Activated T-cell treated with anti-CD3 and anti-CD28 coated beads for 48 hours (primary cell): ENCODE measurements at places on chromosomes 12 and 14.

DNA sequence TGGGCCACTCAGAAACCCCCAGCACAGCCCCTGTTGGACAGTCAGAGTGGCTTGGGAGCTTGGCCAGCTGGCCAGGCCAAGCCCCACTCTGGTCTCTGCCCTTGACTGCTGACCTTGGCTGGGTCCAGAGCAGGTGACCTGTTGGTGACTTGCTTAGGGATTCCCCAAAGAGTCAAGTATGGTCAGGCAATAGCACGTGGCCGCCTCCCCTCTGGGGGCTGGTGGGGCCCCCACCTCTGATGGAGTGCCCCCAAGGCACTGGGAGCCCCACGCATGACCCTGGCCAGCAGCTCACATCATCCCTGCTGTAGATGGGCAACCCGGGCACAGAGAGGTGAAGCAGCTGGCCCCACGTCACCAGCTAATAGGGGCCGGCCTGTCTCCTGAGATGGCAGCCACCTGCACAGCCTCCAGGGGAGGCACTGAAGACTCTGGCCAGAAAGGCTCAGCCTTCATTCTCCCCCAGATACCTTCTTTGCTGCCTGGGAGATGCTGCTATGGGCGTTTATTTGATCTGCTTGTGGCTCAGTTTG is 1.8 kb downstream of the CCDC197 start:
- DNase-seq: no peak

DNA sequence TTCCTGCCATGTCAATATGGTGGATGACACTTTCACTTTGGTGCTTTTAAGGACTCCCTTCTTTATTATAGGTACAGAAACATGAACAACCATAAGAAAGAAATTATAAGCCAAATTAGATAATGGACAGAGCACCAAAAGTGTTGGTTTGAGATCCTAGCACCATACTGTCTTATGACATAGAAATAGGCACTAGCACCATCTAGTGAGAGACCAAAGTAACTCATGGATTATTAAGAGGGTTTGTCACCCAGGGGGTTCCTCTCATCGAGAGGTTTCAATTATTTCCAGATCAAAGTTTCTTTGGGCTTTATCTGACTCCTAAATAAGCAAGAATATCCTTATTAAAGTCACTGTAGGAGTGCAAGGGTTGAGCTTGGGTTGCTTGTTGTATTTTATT is 153.0 kb upstream of the DIO2 start:
- DNase-seq: no peak

GRCh38 chr14:25836636-25837035 is 761.2 kb downstream of the NOVA1 start:
- DNase-seq: no peak

GRCh38 chr14:35827678-35828472 is 1.7 kb downstream of the BRMS1L start:
- DNase-seq: no peak

DNA sequence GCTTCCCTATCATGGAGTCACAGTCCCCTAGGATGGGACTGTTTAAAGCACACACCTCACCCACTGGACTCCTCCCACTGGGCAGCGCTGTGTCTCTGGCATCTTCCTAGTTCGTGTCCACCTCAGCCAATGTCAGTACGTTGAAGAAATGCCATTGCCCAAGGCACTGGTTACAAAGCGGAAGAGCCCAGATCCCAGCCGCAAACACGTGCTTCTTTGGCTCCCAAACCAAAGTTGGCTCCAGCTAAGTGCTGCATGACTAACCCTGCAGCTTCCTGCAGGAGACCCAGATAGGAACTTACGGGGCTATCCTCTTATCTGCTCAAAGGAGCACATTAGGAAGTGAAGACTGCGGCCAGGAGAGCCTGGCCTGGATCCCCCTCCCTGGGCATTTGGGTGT is 9.3 kb downstream of the SYNE3 start:
- DNase-seq: no peak

DNA sequence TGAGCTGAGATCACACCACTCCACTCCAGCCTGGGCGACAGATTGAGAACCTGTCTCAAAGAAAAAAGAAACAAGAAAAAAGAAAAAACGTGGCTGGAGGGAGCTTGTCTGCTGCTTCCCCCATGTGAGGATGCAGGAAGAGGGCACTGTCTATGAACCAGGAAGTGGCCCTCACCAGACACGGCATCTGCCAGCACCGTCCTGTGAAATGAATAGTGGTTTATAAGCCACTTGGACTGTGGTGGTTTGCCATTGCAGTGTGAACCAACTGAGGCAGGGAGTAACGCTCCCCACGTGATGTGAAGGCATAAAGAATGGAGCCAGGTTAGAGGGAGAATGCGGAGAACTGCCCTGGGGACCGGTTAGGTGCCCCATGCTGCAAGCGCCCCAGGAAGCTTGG is 4.5 kb upstream of the BRF1 start:
- no peak for DNase-seq

- no peak for DNase-seq
Observed at GRCh38 chr14:81632157-81632556, 98.5 kb upstream of the SEL1L start.

- DNase-seq: no peak
Observed at GRCh38 chr14:72600551-72601330, 293.2 kb downstream of the DPF3 start.

DNA sequence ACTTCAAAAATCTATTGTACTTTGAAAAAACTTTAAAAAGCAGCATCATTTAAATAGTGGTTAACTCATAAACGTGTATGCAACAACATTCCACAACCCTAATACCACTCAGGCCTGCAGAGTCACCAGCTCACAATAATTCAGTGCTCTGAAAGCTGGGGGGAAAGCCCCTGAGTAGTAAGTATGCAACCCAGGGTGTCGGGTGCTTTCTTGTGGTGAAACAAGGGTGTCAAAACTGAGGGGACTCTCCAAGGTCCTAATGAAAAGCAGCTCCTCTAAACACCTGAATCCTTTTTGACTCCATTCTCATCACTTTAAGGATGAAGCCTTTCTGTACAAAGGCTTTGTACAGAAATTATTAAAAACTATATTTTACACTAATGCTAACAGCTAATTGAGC is 33.7 kb downstream of the FGFR1OP2 start:
- DNase-seq: peak; percentile 46

DNA sequence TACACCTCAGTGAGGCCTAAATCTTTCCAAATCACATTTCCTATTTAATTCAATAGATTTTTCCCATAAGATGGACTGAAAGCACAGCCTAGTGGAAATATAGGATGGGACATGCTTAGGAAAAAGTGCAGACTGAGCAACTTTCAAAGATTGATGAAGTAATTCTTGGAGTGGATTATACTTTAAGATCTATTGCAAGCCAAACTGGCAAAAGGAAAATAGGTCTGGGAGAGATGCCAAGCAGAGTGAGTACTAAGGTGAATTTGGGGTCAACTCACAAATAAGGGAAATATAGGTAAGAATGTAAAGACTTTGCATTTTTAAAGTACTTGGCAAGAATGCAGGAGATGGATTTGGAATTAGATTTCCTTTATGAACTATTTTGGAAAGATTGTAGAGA is 170.2 kb upstream of the FOXG1 start:
- no peak for DNase-seq

DNA sequence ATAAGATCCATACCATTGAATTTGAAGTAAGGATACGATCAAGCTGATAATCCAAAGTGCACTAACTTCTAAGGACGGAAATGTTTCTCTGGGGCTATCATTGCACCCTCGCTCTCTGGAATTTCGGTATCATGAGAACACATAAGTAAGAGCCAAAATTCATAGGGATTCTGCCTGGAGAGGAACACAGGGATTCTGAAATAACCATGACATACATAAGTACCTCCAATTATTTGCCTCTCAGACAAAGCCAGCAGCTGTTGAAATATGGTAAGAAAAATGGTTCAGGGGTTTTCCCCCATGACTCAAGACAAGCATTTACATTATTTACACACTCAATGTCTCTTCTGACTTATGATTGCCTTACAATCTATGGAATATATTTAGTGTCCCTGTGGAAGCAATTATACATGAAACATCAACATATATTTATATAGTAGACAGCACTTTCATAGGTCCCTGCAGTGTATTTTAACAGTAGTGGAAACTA is 1123.6 kb upstream of the SEL1L start:
- no peak for DNase-seq

- DNase-seq: no peak
Observed at GRCh38 chr12:1115484-1116231, 124.6 kb downstream of the ERC1 start.

GRCh38 chr14:95340201-95340697 is 20.5 kb upstream of the CLMN start:
- DNase-seq: no peak

- DNase-seq: no peak
Observed at GRCh38 chr12:104976703-104977102, 9.4 kb upstream of the NOPCHAP1 start.

- no peak for DNase-seq
Observed at GRCh38 chr12:123050331-123050831, 69.9 kb downstream of the ARL6IP4 start.

- no peak for DNase-seq
Observed at GRCh38 chr12:47343684-47344567, 264.2 kb upstream of the AMIGO2 start.

DNA sequence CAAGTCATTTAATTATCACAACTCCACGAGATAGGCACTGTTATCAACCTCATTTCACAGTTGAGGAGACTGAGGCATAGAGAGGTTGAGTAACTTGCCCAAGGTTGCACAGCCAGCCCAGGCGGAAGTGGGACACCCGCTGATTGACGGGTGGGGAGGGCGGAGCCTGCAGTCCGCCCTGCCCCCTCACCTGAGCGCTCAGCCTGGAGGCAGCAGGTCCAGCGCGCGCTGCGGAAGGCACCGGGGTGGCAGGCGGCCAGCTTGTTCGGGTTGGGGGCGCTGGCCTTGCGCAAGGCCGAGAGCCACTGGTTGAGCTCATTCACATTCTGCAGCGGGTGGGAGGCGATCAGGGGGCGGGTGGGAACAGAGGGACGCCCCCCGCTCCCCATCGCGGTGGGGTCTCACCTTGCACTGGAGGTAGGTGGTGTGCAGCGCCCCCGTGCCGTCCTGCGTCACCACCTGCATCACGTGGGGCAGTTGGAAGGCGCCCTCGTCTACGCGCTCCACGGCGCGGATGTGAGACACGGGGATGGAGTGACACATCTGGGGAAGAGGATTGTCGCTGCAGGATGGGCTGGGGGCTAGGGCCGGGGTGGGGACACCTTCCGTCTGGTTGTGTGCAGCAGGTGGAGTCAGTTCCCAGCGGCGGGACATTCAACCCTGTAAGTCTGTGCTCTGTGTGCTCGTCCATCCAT is 31.7 kb downstream of the RASAL1 start:
- DNase-seq: peak; percentile 71

DNA sequence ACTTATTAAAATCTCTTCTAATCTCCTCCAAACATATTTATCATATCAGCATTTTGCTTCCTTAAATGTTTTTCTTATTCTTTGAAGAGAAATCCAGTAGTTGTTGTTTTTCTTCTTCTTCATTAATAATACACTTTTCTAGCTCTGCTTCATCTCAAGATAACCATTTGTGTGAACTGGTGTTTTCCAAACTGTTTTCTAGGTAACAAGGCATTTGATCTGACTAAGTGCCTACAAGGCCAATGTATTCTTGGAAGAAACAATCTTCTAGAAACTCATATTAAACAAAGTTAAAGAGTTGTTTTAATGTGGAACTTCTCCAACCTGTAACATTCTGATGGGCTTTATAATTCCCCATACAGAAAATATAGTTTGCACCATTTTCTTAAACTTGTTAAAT is 30.8 kb upstream of the IFNG start:
- DNase-seq: no peak

DNA sequence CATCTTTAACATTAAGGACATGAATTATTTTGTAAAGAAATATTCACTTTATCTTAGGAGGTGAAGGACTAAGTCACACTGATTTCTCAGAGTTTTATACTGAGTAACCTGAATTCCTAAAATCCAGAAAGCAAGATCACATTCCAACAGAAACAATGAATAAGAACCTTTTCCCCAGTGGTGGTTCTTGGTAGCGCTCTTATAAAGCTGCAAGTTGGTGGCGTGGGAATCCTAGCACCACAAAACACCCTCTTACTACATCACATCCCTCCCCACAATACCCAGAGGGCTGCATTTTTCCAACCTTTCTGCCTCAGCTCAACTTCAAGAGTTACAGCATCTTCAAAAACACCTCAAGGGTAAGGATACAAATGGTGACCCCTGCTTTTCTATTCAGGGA is 44.0 kb upstream of the SMUG1 start:
- no peak for DNase-seq

DNA sequence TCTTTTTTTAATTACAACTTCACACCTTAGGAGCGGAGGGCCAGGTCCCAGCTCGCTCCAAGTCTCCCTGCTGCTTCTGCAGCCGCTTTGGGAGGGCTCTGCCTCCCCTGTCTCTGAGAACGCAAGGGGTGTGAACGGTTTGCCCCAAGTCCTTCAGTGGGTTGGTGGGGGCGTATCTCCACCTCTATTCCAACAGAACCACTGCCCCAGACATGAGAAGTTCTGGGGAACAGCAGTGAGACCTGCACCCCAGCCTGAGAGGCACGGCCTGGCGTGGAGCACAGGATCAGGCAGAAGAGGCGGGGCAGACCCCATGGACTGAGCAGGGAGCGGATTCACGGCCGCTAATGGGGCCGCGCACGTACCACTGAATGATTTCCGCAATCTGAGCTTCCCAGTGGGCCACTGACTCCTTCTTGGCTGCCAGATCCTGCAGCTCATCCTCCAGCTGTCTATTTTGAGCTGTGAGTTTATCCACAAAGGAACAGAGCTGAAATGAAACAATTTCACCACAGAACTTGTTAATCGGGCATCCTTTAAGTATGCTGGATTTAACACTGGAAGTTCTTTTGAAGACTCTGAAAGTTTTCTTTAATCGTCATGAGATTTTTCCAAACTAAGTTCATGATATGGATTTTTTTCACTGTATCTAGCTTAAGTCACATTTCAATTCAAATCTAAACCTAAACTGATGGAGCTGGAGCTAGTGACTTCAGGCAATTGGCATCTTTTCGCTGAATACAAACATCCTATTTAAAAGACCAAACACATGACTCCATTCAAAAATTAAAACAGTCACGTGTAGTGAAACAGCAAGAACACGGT is 44.4 kb downstream of the AMN start:
- DNase-seq: no peak

DNA sequence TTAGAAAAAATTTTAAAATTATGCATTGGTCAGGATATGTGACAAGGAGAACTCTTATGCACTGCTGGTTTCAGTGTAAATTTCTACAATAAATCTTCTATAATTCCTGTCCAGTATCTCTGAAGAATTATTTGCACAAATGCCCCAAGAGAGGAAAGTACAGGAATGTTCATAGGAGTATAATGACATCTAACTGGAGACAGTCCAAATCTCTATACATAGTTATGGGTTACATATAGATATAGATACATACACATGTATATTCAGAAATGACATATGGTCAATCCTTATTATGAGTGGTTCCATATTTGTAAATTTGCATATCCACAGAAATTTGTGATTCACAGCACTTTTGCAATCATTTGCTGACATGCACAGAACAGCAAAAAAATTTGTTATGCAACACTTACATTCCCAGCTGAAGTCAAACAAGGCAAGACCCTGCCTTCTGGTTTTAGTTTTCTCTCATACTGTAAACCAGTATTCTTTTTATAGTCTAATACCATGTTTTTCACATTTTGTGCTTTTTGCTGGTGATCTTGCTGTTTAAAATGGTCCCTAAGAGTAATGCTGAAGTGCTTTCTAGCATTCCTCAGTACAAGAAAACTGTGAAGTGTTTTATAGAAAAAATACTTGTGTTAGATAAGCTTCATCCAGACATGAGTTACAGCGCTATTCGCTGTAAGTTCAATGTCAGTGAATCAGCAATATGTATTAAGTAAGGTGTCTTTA is 103.8 kb downstream of the SLC16A7 start:
- DNase-seq: no peak
